GM03348 (cell line): ENCODE measurements at places on chromosomes 5 and 9.

DNA sequence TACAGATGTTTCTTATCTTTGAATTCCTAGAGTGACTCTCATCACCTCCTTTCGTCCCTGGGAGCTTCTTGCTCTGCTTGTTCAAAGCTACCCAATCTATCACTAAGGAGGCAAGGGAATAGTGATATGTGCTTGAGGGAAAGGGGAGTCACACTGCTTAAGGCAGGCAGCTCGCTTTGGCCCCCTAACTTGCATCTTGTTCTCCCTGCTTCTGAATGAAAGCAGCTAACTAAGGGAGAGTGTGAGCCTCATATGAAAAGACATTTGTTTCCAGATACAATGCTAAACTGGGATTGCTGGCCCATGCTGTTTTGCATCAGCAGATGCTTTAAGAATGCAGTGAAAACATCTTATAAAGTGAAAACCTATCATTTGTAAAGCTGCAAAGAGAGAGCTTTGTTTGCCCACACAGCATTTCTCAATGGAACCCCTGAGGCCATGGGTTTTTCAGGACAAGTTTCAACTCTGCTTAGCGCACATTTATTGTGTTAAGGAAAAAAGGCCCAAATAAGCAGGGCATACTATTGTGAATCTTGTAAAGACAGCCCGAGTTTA, 367.9 kb upstream of the ADAMTSL1 start:
- DNase-seq: no peak

DNA sequence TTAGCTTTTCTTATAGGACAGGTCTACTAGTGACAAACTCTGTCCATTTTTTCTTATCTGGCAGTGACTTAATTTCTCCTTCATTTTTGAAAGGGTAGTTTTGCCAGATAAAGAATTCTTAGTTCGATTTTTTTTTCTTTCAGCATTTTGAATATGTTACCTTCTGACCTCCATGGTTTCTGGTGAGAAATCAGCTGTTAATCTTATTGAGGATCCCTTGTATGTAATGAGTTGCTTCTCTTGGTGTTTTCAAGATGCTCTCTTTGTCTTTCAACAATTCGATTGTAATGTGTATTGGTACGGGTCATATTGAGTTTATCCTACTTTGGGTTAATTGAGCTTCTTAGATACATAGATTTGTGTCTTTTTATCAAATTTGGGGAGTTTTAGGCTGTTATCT, 12.5 kb downstream of the PAIP2 start:
- DNase-seq: no peak

GRCh38 chr9:135880438-135880837, 26.9 kb downstream of the CAMSAP1 start:
- DNase-seq: no peak

GRCh38 chr9:3955305-3955687, 344.6 kb downstream of the GLIS3 start:
- no peak for DNase-seq

DNA sequence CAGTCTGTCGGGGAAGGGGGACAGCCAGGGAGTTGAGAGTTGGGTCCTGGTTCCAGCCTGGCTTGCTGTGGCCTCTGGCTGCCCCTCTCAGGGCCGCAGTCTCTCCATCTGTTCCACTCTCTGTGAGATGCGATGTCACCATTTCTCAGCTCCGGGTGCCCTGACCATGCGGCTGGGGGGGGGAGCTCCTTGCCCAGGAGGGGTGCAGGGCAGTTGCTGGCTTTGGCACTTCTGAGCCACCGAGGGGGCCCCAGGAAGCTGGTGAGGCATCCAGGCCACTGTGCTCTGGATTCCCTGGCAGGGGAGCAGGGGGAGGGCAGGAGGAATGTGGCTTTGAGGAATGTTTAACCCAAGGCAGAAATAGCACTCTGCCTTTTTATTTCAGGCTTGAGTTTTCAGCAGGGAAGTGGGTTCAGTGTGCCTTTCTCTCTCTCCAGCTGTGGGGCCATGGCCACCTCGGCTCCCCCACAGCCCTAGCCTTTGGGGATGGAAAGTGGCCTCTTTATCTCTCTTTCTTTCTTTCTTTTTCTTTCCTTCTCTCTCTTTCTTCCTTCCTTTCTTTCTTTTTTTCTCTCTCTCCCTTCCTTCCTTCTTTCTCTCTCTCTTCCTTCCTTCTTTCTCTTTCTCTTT, 11.0 kb downstream of the NCS1 start:
- DNase-seq: peak; percentile 94
